ENCODE measurements at places on chromosomes 2 and 18.

GRCh38 chr18:75482880-75483279, 55.4 kb upstream of the SMIM21 start:
- DNase-seq: no peak

GRCh38 chr2:158144914-158145625, 43.4 kb downstream of the UPP2 start:
- no peak for DNase-seq

DNA sequence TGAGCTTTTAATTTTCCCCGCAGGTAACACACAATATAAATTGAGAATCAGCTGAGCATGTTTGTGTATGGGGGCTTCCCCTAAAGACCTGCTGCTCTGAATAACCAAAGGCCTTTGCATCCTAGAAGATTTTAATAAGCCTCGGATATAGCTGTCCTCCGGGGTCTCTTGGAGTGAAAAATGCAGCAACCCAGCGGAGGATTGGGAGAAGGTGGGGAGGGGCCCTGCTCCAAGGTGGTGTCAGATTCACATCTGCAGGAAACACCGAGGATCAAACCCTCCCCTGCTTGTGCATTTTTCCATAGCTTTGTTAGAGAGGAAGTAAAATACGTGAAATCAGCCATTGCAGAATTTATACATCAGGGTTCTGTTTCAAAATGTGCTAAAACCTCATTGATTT, 63.0 kb upstream of the OTOF start:
- no peak for DNase-seq

GRCh38 chr2:105371810-105372209, 27.0 kb downstream of the FHL2 start:
- DNase-seq: no peak

GRCh38 chr18:2851771-2852170, 5.0 kb downstream of the EMILIN2 start:
- DNase-seq: no peak

- DNase-seq: no peak
Measured at GRCh38 chr2:24568551-24568950, 77.5 kb downstream of the NCOA1 start.

DNA sequence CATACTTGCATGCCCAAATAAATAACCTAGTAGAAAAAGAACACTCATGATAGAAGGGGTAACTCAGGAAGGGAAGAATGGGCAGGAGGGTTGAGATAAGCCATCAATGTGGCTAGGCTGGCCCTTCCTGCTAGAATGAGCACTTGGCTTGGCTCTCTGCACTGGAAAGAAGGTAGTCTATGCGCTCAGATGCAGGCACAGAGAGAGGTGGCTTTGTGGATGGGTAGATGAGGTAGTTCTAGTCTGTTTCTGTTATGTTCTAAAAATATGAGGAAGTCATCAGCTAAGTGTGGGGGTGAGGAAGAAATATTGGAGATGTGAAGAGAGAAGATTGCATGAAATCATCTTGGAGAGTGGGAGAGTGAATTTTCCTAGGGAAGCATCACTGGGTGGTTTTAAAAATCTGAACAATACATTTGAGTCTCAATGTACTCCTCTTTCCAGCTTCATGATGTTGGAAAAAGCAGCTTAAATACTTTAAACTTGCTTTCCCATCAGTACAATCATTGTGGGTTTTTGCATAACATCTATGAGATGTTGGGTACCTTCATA, 357.1 kb downstream of the CNTNAP5 start:
- DNase-seq: no peak

- no peak for DNase-seq
Measured at GRCh38 chr2:55511508-55512124, 7.9 kb upstream of the CFAP36 start.

DNA sequence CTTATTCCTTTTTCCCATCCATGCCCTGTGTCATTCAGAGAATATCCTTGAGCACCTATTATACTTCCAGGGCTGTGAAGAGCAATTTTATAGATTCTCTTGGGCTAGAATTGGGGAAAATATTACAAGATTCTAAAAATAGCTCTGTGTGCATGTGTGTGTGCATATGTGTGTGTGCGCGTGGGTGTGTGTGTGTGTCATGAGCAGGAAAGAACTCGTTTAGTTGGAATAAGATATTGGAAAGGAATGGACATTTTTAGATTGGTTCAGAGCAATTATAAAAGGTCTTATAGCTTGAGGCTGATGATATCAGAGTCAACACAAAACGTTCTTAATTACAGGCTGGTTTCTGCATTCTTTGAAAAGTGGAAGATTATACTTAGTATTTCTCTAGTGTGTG, 212.1 kb upstream of the COPS8 start:
- DNase-seq: no peak

DNA sequence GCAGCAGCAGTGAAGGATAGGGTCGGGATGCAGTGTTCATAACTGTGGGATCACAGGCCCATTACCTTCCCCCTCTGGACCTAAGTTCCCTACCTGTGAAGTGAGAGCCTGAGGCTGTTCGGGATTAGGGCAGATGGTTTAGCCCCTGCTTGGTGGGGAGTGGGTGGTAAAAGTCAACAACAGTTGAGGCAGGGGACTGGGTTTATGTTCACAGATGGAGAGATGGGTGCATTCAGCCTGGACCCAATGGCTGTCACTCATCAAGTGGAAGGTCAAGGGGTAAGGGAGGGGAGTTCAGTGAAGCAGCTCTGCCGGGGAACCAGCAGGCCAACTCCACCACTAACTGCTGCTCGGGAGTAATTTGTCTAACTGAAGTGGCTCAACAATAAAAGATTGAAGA, 180.4 kb downstream of the FAM210A start:
- DNase-seq: no peak

GRCh38 chr2:197604117-197604860, 71.1 kb downstream of the RFTN2 start:
- no peak for DNase-seq

- DNase-seq: no peak
Measured at GRCh38 chr2:19021721-19022120, 336.7 kb downstream of the OSR1 start.

DNA sequence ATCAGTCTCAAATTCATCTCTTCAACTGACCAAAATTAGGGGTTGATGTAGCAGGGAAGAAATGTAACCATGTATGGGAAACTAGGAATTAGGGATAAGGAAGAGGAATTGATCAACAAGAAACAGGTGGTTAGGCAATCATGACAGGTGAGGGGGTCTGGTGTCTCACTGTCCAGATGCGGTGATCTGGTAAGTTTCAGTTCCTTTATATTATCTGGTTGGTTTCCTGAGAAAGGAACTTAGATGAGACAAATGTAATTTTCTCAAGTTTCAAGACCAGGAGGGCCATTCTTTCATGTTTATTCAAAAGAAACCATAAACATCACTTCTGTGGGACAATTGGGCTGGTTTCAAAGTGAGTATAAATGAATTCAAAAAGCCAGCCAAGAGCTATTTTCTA, 306.2 kb upstream of the KCNJ3 start:
- DNase-seq: no peak

GRCh38 chr2:227657199-227657845, 9.3 kb upstream of the SCYGR5 start:
- DNase-seq: no peak

- DNase-seq: no peak
Measured at GRCh38 chr2:99801327-99801901, 311.6 kb upstream of the REV1 start.

- DNase-seq: no peak
Measured at GRCh38 chr2:44965684-44966083, 24.2 kb downstream of the SIX3 start.

DNA sequence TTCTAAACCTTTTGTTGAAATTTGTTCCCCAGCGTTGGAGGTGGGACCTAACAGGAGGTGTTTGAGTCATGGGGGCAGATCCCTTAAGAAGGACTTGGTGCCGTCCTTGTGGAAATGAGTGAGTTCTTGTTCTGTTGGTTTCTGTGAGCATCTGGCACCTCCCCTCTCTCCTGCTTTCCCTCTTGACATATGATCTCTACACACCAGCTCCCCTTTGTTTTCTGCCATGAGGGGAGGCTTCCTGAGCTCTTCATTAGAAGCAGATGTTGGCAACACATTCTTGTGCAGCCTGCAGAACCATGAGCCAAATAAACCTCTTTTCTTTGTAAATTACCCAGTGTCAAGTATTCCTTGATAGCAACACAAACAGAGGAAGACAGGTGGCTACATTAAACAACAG, 23.8 kb downstream of the NABP1 start:
- DNase-seq: no peak

- DNase-seq: no peak
Measured at GRCh38 chr2:128241896-128242295, 76.8 kb downstream of the HS6ST1 start.
